ENCODE measurements at places on chromosomes 7 and 10. TPM values are rescaled to one million over a fixed set of nuclear protein-coding genes. Genes with fewer than 3 reads are reported as not detected.

DNA sequence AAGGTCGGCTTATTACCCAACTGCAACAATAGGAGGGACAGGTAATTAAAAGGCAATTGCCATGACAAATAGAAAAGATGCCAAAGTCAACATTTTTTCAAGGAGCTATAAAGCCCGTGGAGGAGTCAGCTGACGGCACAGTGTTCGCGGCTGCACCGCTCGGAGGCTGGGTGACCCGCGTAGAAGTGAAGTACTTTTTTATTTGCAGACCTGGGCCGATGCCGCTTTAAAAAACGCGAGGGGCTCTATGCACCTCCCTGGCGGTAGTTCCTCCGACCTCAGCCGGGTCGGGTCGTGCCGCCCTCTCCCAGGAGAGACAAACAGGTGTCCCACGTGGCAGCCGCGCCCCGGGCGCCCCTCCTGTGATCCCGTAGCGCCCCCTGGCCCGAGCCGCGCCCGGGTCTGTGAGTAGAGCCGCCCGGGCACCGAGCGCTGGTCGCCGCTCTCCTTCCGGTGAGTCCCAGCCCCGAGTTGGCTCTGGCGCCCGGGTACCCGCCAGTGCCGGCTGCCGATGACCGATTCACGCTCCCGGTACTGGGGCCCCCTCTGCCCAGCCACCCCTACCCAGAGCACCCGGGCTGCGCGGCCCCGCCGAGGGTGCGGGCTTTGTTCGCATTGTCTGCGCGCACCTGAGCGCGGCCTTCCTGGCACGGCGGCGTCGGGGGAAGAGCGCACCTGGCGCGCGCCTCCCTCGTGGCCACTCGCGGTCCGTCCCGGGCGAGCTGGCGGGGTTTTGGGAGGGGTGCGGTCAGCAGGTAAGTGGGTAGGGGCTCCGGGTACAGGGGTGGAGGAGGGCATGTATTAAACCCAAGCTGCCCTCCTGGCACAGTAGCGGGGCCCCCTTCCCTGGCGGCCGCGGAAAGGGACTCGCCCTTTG lies at the start of gene VWA2:
TSS of gene VWA2 (plus strand) at position 138 of the 877 bp plus-strand sequence. CDS start 9,460 bp downstream, outside the sequence.
- peaks cover 4% of the 10 kb centered on the region for H3K4me1 ChIP-seq
- no peaks in the 10 kb centered on the region for H3K36me3 ChIP-seq
- no peak within 1 kb of the TSS for H3K27ac ChIP-seq
- no peak for DNase-seq

Gene IGFBP3
- total RNA-seq, result 10.5 TPM

GRCh38 chr7:71414490-71414889 lies 282.5 kb downstream of the GALNT17 start:
- DNase-seq, result no peak
- no peaks in the 10 kb centered on the region for H3K4me1 ChIP-seq
- no peak overlapping the region for H3K4me3 ChIP-seq
- H3K36me3 ChIP-seq, result no peaks in the 10 kb centered on the region
- H3K27ac ChIP-seq, result no peak overlapping the region

DNA sequence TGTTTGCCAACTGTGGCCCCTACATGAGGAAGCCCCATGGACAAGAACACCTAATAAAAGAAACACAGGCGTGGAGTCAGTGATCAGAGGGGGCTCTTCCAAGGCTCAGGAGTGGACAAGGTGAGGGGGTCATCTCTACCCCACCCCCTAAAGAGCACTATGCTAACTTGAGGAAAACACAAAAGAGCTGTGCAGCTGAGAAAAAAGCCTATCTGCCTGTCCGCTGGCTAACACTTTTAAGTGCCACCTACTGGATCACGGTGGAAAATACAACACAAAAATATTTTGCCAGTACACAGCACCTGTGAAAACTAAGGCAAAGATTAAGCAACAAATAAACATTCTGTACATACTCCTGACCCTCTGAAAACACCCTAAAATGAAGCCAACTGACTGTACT lies 53.1 kb upstream of the COBL start:
- H3K36me3 ChIP-seq, result no peaks in the 10 kb centered on the region
- H3K4me1 ChIP-seq, result no peaks in the 10 kb centered on the region

DNA sequence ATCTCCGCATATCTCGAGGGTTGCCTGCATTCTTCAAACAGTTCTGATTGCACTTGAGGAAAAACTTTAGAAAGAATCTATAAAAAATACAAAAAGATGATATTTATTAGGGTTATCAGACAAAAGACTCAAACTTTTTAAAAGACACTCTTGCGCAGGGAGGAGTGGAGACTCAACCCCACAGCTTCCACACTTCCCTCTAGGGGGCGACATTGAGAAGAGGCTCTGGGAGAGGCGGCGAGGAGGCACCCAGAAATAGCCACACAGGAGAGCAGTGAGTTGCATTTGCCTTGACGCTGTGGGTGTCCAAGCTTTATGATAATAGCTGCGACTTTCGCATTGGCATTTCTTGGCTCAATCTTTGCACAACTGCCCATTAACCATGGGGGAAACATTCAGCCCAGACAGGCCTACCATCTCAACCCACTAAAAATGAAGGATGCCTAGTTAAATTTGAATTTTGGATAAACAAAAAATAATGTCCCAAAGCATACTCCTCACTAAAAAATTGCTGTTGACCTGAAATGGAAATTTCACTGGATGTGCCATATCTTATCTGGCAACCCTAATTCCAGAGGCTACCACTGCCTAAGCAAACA lies 86.2 kb downstream of the EBF3 start:
- no peak overlapping the region for H3K4me3 ChIP-seq
- no peaks in the 10 kb centered on the region for H3K27me3 ChIP-seq
- no peaks in the 10 kb centered on the region for H3K36me3 ChIP-seq
- no peak overlapping the region for H3K27ac ChIP-seq

Gene FZD1
- total RNA-seq, result not detected

Gene EEPD1
- 1.4 TPM for total RNA-seq

DNA sequence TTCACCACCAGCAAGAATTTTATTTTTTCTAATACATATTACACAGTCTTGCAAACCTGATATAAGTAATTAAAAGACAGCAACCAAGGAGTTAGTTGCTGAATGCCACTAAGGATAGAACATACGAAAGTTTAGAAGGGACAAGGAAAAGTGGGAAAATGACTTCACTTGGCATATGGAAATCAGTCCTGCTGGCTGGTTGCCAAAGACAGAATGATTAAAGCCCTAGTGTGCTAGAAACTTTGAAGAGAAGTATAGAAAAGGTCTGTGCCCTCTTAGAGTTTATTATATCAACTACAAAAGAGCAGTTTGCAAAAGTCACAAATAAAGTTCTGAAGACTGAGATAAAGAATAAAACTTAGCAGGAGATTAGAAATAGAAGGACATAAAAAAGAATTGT lies 5.8 kb upstream of the YAE1 start:
- H3K4me1 ChIP-seq, result peaks cover 1% of the 10 kb centered on the region
- H3K27me3 ChIP-seq, result peaks cover 28% of the 10 kb centered on the region
- H3K27ac ChIP-seq, result no peak overlapping the region
- no peak overlapping the region for H3K4me3 ChIP-seq
- DNase-seq, result no peak
- H3K36me3 ChIP-seq, result peaks cover 3% of the 10 kb centered on the region

- H3K36me3 ChIP-seq, result peaks cover 4% of the 10 kb centered on the region
- H3K27ac ChIP-seq, result no peak overlapping the region
- H3K27me3 ChIP-seq, result peaks cover 5% of the 10 kb centered on the region
These were observed 13.2 kb upstream of the TRA2A start for GRCh38 chr7:23544913-23545354.

DNA sequence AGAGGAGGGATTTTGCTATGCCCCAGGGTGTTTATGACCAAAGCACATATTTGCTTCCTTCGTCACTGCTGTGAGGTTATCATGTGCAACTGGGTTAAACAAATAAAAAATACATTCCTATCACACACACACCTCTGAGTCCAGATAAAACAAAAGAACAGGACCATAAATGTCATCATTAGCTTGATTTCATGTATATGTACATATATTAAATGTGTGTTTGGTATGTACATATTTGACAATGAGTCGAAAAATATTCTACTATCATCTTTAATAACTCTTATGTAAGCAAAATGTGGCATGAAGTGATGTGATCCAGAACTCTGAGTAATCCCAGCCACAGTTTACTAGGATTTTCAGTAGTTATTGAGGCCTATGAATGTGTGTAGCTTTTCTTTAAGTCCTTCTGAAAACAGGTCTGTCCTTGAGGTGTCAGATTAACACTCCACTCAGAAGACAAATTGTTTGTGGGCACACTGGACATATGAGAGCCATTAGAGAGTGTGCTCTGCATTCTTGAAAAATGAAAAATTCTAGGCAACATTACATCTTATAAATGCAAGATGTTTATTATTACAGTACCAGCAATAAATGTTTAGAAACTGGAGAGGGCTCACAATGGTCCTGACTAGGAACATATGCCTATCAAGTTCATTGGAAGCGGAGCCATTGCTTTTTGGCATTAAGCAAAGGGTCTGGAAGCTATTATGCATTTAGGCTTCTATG lies 335.1 kb upstream of the SEMA3A start:
- H3K4me3 ChIP-seq, result no peak overlapping the region
- H3K36me3 ChIP-seq, result no peaks in the 10 kb centered on the region
- DNase-seq, result no peak
- no peaks in the 10 kb centered on the region for H3K4me1 ChIP-seq

Gene CDC14C
- total RNA-seq, result not detected

Gene TUBAL3
- total RNA-seq, result not detected

GRCh38 chr7:141610671-141611070 lies 59.5 kb downstream of the AGK start:
- DNase-seq, result no peak
- peaks cover 46% of the 10 kb centered on the region for H3K36me3 ChIP-seq
- H3K4me1 ChIP-seq, result no peaks in the 10 kb centered on the region

GRCh38 chr7:43593010-43593409 lies 10.1 kb downstream of the STK17A start:
- peaks cover 48% of the 10 kb centered on the region for H3K36me3 ChIP-seq
- no peaks in the 10 kb centered on the region for H3K27me3 ChIP-seq
- peaks cover 78% of the 10 kb centered on the region for H3K4me1 ChIP-seq

DNA sequence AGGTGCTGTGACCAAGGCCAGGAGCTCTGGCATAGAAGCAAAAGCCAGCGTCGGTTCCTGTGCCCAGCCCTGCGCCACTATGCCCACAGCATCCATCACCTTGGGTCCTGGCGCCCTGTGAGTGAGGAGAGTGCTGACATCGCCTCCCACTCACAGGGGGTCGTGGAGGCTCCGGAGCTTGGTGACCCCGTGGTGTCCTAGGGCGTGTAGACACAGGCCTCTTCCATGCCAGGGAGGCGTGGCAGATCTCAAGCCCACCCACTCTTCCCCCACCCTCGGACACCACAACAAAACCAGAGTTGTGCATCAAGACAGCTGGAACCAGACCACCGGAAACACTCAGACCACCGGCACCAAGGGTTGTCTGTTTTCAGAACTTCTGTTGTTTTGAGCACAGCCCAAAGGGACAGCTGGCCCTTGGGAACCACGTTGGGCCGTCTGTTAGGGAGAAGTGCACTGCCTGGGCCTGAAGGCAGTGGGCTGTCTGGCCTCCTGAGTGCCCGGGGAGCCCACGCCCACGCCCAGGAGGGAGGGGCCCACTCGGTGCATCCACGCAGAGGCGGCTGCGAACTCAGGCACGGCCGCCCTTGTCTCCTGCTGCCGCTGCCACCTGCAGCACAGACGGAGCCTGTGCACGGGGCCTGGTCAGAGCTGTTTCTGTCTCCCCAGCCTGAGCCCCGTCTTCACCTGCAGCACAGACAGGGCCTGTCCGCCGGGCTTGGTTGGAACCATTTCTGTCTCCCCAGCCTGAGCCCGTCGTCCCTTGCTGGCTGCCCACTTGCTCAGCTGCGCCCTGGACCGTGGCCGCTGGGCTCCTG lies 106.3 kb downstream of the INPP5A start:
- H3K27ac ChIP-seq, result no peak overlapping the region
- H3K27me3 ChIP-seq, result no peaks in the 10 kb centered on the region
- no peaks in the 10 kb centered on the region for H3K36me3 ChIP-seq
- no peak for DNase-seq

Gene ZNF511
- total RNA-seq, result 60.1 TPM

DNA sequence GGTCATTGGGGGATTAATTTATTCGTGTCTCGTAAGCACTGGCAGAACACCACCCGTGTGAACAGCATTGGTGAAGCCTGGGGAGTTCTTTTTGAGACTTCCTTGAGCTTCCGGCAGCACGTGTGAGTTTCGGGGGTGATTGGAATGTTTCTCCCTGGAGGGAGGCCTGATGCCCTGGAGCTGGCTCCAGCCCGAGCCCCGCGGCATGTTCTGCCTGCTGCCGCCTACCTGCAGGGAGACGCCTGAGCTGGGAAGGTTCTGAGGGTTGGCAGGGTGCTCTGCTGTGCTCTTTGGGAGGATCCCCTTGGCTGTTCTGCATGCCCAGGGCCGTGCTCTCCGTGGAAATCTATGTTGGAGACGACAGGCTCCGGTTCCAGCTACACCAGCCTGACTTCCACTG lies 159.3 kb downstream of the MGMT start:
- peaks cover 1% of the 10 kb centered on the region for H3K36me3 ChIP-seq
- H3K4me3 ChIP-seq, result no peak overlapping the region
- H3K27me3 ChIP-seq, result no peaks in the 10 kb centered on the region
- DNase-seq, result no peak

DNA sequence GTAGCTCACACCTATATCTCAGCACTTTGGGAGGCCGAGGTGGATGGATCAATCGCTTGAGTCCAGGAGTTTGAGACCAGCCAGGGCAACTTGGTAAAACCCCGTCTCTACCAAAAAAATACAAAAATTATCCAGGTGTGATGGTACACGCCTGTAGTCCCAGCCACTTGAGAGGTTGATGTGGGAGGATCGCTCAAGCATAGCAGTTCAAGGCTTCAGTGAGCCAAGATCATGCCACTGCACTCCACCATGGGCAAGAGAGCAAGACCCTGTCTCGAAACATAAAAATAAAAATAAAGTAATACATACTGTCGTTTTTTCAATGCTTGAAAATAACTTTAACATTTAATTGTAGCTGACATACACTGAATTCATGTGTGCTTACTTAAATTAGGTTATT lies 57.3 kb downstream of the REEP3 start:
- no peak overlapping the region for H3K27ac ChIP-seq
- no peak for DNase-seq
- H3K36me3 ChIP-seq, result peaks cover 22% of the 10 kb centered on the region
- H3K4me1 ChIP-seq, result peaks cover 7% of the 10 kb centered on the region
- no peaks in the 10 kb centered on the region for H3K27me3 ChIP-seq

Gene KDM7A
- total RNA-seq, result 7.3 TPM

Gene ERVW-1
- total RNA-seq, result not detected

DNA sequence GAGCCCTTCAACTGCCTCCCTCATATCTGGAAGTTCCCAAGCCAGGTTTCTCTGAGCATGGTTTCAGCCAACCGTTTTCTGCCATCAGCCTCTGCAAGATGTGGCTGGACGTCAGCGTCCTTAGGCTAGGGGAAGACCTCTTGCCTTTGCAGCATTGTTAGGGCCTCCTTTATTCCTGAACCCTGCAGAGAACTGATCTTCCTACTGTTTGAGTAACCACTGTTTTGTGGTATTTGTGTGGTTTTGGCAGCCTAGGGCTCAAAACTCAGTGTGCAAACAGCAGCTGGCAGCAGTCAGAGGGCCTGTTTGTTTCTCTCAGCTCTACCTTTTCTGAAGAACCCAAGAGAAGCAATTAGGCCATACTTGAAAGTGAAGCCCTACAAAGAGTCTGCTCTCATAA lies 83.4 kb upstream of the SEMA3E start:
- H3K36me3 ChIP-seq, result no peaks in the 10 kb centered on the region
- no peak overlapping the region for H3K27ac ChIP-seq
- H3K4me3 ChIP-seq, result no peak overlapping the region
